ENCODE measurements at places on chromosomes 1 and 21. TPM values are rescaled to one million over a fixed set of nuclear protein-coding genes. Genes with fewer than 3 reads are reported as not detected.

OR2C3 gene
- total RNA-seq = 0.05 TPM

ADAMTS5 gene
- 0.52 TPM for total RNA-seq

MYOC gene
- total RNA-seq = 0.28 TPM

ANKRD13C gene
- 24.9 TPM for total RNA-seq

FMO5 gene
- 0.76 TPM for total RNA-seq

ATP6V1G3 gene
- total RNA-seq = not detected

All from thymus (tissue), 14 donors.